Stimulated activated CD8-positive, alpha-beta memory T cell treated with anti-CD3 and anti-CD28 coated beads, Interleukin-15, amount 100 ng/mL, for 24 hours (primary cell): ENCODE measurements at places on chromosomes 2 and 18.

DNA sequence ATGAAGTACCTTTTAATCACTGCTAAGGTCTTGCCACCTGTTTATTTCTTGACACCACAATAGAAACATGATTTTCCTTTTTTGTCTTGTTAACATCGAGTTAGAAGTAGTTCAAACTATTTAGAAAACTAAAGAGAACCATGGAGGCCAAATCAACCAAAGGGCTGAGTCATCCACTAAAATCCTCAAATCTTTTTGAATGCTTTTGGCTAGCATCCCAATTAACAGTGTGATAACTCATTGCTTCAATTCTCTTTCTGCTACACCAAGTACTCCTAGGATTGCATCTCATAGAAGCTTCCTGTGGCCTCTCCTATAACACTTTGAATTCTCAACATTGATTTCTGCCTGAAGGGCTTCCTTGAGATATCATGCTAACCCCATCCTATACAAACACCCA lies 159.9 kb upstream of the MMADHC start:
- no peak for DNase-seq

- DNase-seq: no peak
These were observed 679 bp downstream of the TSGA10 start for GRCh38 chr2:99153921-99154604.

- DNase-seq: no peak
These were observed 363.5 kb upstream of the TNP1 start for GRCh38 chr2:217223222-217223930.

- no peak for DNase-seq
These were observed 40.4 kb downstream of the CLIP4 start for GRCh38 chr2:29155578-29155977.

DNA sequence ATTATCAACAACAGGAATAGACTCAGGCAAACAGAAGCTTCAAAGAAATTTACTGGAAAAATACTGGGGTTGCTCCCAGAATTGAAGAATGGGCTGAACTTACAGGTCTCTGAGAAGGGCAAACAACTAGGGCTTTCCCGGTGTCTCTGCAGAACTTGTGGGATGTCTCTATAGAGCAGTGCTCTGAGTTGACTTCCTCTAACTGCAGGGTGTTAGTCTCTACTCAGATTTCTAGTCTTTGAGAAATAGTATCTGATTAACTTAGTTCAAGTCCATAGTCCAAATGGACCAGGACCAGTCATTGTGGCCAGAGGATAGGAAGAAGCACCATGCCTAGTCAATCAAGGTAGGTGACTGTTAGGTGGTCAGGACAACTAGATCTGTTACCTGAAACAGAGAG lies 45.8 kb downstream of the LIMS1 start:
- DNase-seq: no peak

GRCh38 chr18:62026586-62026985 lies 133.8 kb upstream of the RNF152 start:
- DNase-seq: no peak

DNA sequence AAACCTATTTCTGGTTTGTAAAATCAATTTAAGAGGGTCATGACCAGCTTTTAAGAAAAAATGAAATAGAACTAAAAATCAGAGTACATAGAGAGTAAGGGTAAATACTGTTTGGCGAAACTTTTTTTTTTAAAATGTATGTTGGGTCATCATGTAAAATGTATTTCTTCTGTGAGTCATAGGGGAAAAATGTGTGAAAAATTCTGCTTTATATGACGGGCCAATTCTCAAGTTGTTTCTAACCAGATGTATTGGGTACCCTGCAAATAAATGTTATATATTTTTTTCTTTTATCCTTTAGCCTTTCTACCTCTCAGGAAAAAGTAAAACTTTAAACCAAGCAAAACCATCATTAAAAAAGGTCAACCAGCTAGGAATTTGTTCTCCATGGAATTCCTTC lies 13.9 kb downstream of the AFTPH start:
- no peak for DNase-seq

DNA sequence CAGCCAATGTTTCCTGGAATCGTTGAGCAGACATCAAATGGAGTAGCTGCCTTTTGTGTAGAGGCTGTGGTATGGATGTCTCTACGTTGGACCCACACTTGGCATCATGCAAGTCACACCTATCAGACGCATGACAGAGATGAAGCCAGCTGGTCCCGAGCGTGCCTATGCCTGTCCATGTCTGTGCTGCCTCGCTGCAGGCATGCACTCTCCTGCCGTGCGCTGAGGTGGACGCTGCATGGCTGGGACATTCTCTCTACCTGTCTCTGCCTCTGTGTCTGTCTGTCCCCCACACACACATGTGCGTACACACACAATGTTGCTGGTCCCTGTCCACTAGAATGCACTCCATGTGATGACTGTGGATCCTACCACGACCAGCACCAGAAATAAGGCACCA lies 514.2 kb upstream of the MYT1L start:
- no peak for DNase-seq

GRCh38 chr2:47147021-47147420 lies 8.1 kb downstream of the STPG4 start:
- DNase-seq: no peak

DNA sequence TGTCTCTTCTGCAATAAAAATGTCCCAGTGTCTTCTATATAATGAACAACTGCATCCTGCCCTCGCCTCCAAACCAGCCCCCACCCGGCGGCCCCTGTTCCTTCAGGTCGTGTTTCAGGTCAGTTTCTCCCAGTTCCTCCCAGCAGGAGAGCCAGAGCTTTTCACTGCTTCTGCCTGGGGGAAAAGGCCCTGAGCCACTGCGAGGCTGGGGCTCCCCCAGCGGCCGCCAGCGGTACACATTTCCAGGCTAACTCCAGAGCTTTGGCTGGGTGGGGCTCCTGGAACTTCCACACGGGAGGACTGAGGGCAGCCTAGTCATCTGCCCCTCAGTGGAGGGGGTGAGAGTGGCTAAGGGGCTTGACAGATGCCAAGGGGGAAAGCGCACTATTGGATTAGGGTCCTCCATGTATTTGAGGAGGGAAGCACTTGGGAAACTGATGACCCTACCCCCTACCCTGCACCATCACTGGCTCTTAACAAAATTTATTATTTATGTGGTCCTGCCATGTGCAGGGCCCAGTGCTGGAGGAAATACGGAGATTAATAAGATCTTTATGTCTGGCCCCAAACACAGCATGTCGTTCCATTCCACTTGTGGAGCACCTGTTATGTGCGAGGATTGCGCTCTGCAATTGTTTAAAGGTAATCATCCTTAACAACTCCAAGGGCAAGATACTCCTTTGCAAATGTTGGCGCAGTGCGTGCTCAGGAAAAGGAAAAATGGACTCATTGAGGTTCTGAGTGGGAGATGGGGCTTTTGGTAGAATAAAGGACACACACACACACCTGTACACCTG lies 17.3 kb upstream of the CYS1 start:
- no peak for DNase-seq

DNA sequence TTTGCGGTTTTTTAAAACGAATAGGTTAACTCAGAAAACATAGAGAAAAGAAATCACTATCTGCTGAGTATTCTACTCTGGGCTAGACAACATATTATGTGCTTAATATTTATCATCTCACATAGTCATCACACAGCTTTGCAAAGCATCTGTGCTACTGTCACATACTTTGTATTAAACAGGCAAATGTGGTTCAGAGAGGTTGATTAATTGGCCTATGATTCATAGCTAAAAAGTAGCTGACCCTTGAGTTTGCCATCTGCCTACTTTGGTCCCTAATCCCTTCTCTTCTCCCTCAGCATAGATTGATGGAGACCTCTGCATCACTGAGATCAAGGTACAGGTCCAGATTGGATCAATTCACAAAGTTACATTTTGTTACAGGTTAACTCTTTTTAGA lies 21.4 kb downstream of the ANKRD30B start:
- no peak for DNase-seq

DNA sequence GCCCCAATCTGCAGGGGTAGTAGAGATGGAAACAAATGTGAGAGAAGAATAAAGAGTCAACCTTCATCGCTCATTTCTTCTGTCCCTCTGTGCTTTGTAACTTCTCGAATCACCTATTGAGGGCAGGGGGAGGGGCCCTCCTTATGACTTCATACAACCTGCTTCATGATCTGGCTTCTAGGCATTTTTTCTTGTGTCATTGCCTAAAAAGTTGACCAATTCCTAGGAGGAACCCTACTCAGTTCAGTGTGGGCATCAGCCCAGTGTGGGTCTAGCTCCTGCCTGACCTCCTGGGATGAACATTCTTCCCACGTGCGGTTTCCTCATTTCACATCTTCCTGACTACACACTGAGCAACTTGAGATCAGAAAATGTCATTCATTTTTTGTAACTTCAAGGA lies 46.3 kb upstream of the CREB1 start:
- no peak for DNase-seq

GRCh38 chr2:45856391-45857274 lies 205.2 kb downstream of the PRKCE start:
- DNase-seq: no peak

- no peak for DNase-seq
These were observed 51.1 kb upstream of the LGALSL start for GRCh38 chr2:64402876-64403275.

GRCh38 chr2:172843266-172843582 lies 107.6 kb downstream of the RAPGEF4 start:
- no peak for DNase-seq

GRCh38 chr2:46351098-46351749 lies 54.0 kb downstream of the EPAS1 start:
- no peak for DNase-seq

DNA sequence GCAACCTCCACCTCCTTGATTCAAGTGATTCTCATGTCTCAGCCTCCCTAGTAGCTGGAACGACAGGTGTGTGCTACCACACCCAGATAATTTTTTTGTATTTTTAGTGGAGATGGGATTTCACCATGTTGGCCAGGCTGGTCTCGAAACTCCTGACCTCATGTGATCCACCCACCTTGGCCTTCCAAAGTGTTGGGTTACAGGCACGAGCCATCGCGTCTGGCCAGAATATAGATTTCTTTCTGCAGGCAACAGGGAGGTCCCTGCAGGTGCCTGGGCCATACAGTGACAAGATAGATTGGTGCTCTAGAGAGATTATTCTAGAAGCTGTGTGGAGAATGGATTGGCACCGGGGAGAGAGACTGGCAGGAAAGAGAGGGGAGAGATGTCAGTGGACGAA lies 13.3 kb downstream of the PLCD4 start:
- DNase-seq: no peak

DNA sequence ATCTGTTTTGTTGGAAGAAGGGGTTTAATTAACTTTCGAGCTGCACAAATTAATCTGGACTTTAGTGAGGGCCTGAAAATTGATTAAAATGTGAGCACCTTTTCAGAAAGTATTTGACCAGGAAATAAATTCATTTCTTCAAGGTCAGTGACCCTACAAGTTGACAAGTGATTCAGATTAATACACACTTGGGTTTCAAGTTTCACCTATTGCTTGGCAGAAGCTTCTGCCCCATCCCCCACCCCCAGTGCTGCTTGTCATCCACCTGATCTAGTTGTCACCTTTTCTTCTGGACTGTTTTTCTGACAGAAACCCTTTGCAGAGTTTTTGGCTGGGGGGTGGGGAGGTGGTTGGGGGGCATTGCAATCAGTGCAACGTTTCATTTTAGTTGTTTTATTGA lies 46.2 kb downstream of the RPRM start:
- DNase-seq: no peak

DNA sequence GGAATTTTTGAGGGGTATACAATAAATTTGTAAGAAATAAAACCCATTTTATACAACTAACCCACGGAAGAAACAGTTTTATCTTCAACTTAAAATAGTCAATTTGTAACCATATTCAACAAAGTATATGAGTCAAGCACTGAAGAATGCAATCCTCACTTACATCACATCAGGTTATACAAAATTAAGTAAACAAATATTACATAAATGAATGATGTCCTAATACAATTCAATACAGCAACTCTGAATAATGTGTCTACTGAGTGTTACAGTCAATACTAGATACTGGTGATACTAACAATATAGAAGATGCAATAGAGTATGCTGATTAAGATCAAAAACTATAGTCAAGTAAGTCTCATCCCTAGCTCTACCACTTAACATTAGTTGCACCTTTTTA lies 58.6 kb downstream of the FANCL start:
- DNase-seq: no peak

DNA sequence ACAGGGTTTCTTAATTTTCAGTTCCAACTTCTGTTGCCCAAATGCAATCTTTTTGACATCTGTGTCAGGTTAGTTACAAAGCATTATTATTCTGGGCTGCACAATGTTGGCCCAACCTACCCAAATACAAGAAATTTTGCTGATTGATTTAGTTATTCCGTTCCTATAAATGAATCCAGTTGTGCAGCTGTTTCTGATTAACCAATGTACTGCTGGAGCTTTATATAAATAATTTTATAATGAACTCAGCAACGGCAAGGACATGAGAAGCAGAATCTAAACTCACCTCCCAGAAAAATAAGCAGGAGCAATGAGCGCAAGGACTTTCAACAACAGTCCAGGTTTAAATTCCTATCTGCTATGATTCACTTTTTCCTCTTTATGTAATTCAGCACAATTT lies 76.3 kb upstream of the WIPF1 start:
- no peak for DNase-seq

- no peak for DNase-seq
These were observed 249.4 kb downstream of the FHOD3 start for GRCh38 chr18:36546876-36547275.

DNA sequence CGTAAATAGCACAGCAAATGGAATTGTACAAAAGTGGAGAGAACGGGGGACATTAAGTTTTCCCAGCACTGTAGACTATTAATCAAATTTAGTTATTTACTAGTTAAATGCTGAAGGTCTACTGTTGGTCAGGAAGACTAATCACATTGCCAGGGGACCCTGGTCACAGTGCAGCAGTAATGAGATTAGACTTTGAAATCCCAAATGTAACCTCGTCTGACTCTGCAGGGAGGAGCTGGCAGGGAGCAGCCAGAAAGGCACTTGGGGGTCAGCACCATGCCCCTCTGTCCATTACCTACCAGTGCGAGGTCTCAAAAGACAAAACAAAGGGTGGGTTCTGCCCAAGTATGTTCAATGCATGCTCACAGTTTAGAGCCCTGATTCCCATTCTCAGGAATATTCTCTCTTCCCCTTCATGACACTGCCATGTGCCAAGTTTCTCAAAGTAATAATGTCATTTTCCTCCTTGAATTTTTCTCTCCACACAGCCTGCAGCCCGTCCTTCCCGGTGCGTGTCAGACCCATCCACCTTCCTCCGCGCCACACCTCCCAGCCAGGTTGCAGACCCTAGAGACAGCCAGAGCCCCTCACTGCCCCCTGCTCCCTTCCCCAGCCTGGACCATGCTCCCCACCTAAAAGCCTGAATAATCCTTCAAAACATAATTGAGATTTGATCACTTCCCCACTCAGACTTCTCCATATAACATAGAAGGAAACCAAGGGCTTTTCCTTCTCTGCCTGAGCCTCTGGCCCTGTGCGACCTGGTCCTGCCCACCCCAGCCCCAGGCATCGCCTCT lies 52.5 kb downstream of the TMEM18 start:
- no peak for DNase-seq
